NCI-H510A (cell line): ENCODE measurements at places on chromosomes 7 and 10.

DNA sequence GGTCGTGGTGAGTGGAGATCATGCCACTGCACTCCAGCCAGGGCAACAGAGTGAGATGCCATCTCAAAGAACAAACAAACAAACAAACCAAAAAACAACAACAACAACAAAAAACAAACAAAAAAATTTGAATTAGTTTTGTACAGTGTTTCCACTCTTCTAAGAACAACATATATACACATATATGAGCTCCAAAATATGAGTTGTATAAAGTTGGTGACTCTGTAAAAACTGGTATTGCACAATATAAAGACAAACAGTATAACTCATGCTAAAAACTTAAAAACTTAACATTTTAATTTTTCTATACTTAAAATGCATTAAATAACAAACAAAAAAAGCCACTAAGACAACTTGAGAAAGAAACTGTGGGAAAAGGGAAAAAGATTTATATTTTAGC lies 46.0 kb downstream of the AKR1B15 start:
- DNase-seq: no peak

DNA sequence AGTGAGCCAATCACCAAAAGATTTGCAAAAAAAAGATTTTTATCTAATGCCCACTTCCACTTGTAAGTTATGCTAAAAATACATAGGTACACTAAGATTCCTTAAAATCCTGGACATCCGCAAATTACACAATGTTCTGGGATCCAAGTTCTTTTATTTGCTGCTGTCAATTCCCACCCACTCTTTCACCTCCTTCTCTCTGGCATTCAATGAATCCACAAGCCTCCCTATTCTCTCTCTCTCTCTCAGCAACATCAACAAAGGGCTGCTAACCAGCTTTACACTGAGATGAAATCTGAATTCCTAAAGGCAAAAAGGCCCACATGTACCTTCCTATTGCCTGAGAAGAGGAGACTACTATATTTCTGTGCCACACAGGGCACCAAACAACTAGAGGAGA lies 99.9 kb downstream of the ARMH3 start:
- DNase-seq: no peak

DNA sequence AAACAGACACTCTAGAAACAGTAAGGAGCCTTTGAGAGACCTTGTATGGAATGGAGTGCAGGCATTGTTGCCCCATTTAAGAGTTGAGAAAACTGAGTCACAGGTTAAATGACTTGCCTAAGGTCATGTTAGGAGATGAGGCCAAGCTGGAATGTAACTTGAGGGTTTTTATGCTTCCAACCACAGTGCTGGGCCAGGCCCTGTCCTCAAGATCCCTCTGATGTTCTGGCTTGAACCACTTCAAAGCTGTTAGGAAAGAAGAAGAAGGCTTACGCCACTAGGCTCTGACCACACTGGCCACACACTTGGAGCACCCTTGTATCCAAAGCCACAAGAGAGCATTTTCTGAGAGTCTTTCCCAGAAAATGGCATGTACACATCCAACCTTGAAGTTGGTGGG lies 42.7 kb downstream of the PLAU start:
- no peak for DNase-seq

GRCh38 chr10:69353977-69354635 lies 62.6 kb downstream of the TACR2 start:
- no peak for DNase-seq

DNA sequence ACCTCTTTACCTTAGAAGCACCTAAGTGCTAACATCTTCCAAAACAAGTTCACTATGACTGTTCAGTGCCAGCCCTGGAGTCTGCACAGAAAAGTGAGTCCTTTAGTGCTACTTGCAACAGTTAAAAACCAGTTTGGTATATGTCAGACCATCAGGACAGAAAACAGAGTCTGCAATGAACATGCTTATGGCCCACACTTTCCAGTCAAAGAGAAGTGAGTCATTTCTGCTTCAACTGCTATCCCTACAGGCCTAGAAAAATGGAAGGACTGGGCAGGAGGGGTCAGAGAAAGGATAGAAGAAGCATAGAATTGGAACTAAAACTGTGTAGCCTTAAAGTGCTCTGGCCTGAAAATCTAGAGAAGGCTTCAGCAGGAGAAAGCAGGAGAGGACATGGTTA lies 108.0 kb downstream of the PDE1C start:
- no peak for DNase-seq

- no peak for DNase-seq
Observed at GRCh38 chr10:49038711-49039110, 76.6 kb downstream of the VSTM4 start.

DNA sequence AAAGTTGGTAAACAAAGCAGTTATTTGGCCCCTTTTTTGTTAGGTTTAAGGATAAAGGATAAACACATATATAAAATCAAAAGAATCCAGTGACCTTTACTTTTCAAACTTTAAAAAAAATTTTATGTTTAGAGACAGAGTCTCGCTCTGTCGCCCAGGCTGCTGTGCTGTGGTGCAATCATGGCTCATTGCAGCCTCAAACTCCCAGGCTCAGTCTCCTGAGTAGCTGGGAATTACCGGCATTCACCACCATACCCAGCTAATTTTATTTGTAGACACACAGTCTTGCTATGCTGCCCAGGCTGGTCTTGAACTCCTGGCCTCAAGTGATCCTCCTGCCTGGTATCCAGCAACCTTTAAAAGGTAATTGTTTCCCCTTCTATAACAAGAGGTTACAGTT lies 31.3 kb downstream of the GNA12 start:
- no peak for DNase-seq

DNA sequence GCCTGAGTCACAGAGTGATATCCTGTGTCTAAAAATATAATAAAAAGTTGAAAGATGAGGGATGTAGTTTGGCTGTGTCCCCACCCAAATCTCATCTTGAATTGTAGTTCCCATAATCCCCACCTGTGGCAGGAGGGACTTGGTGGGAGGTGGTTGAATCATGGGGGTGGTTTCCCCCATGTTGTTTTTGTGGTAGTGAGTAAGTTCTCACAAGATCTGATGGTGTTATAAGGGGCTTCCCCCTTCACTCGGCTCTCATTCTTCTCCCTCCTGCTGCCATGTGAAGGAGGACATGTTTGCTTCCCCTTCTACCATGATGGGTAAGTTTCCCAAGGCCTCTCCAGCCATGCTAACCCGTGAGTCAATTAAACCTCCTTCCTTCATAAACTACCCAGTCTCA lies 25.1 kb upstream of the UBE3C start:
- DNase-seq: no peak

DNA sequence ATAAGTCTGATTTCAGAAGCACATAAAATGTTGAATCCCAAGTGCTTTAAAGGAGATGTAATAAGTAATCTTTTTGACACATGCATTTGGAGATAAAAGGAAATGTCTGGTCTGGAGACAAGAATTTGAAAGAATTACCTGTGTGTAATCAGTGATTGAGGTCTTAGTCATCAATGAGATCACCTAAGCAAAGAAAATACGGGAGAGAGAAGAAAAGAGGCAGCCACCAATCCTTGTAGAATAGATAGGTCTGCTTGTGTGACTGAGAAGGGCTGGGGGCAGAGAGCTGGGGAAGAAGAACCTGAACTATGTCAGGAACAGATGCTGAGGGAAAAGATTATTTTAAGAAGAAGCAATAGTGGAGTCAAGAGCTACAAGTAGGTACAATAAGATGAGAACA lies 49.3 kb upstream of the ITPRID1 start:
- no peak for DNase-seq

- DNase-seq: no peak
Observed at GRCh38 chr10:71623098-71623985, 96.2 kb downstream of the C10orf105 start.

GRCh38 chr7:140314573-140315480 lies 83.5 kb downstream of the SLC37A3 start:
- DNase-seq: no peak

GRCh38 chr7:108045154-108045553 lies 42.2 kb upstream of the LAMB1 start:
- DNase-seq: no peak

- DNase-seq: no peak
Observed at GRCh38 chr10:90222372-90222771, 521.0 kb downstream of the KIF20B start.

DNA sequence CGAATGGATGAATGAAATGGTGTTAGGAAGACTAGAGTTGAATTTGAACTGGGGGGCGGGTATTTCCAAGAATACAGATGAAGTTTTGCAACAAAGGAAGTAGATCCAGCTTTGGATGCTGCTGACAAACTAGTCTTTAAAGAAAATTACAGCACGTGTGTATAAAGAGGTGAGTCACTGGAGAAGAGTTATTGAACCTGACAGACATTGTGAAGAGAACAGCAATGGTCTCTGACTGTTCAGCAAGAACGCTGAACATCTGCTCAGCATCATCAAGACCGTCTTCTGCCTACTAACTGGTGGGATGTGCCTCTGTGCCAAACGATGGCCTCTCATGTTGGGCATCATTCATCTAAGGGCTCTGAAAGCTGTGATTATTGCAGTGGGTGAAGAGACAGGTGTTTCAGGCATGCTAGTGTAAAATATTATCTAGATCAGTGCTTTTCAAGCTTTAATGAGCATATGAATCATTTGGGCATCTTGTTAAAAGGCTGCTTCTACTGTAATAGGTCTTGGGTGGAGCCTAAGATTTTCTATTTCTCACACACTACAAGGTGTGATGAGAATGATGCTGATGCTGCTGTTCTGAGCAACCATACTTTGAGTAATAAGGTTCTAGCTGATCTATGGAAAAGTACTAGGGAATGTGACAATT lies 291.3 kb downstream of the PTEN start:
- DNase-seq: no peak

- DNase-seq: no peak
Observed at GRCh38 chr10:4801405-4801804, 24.6 kb upstream of the AKR1E2 start.

- no peak for DNase-seq
Observed at GRCh38 chr10:49310901-49311554, 12.1 kb downstream of the C10orf71 start.

GRCh38 chr10:132560241-132560731 lies 22.7 kb downstream of the INPP5A start:
- no peak for DNase-seq
